Astrocyte (in vitro differentiated cells and primary cell): ENCODE measurements at places on chromosomes 2 and 18. TPM values are rescaled to one million over a fixed set of nuclear protein-coding genes. Genes with fewer than 3 reads are reported as not detected.

The NXPH2 gene
- 0.38 and 1.0 TPM in 2 replicates for total RNA-seq

GRCh38 chr2:99420031-99420430, 69.8 kb downstream of the REV1 start:
- peak overlapping the region; percentile 67 for H3K27ac ChIP-seq
- H3K4me3 ChIP-seq, result no peak overlapping the region
- peak; percentile 34 for DNase-seq
- peaks cover 29% of the 10 kb centered on the region for H3K36me3 ChIP-seq
- peaks cover 20% of the 10 kb centered on the region for H3K4me1 ChIP-seq

DNA sequence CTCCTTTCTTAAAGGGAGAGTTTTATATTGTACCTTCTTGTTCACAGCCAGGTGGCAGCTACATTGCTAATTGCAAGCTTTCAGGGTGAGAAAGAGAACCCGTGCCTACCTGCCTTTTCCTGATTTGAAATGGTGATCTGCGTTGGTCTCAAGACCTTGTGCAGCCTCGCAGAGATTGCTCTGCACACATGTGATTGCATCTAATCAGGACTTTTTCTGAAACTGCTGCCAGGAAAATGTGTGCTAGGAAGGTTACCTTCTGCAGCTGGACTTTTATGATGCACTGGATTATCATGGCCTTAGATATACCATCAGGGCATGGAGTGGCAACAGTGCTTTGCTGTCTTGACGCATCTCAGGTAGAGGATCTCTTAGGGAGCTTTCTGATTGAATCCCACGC, 45.1 kb downstream of the AGAP1 start:
- H3K4me1 ChIP-seq, result no peaks in the 10 kb centered on the region
- no peaks in the 10 kb centered on the region for H3K27me3 ChIP-seq
- H3K4me3 ChIP-seq, result no peak overlapping the region
- H3K27ac ChIP-seq, result no peak overlapping the region
- no peak for DNase-seq

- no peaks in the 10 kb centered on the region for H3K4me1 ChIP-seq
- peaks cover 3% of the 10 kb centered on the region for H3K36me3 ChIP-seq
- H3K4me3 ChIP-seq, result no peak overlapping the region
- no peak overlapping the region for H3K27ac ChIP-seq
Observed at GRCh38 chr2:207748993-207749392, 20.7 kb downstream of the FZD5 start.

- peak overlapping the region; percentile 50 for H3K27ac ChIP-seq
- H3K36me3 ChIP-seq, result no peaks in the 10 kb centered on the region
- peak overlapping the region; percentile 7 for H3K4me3 ChIP-seq
- no peaks in the 10 kb centered on the region for H3K27me3 ChIP-seq
Observed at GRCh38 chr2:11175293-11175795, 20.1 kb downstream of the SLC66A3 start.

DNA sequence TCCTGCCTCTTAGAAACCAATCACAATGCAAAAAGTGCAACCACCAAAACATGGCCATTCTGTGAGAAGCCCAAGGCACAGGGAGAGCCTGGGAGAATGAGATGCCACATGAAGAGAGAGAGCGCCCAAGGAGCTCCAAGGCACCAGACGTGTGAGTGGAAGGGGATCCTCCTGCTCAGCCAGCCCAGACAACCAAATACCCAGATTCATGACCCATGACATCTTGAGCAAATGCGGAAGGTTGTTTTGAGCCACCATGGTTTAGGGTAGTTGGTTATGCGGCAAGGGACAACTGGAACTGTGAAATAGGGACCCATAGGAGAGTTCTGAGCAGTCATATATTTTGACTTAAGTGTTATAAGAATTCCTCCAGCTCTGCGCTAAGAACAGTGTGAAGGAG, 7.0 kb downstream of the AFF3 start:
- no peaks in the 10 kb centered on the region for H3K36me3 ChIP-seq
- no peaks in the 10 kb centered on the region for H3K4me1 ChIP-seq
- DNase-seq, result no peak
- no peaks in the 10 kb centered on the region for H3K27me3 ChIP-seq
- no peak overlapping the region for H3K27ac ChIP-seq

GRCh38 chr18:75336767-75337166, 90.7 kb downstream of the SMIM21 start:
- H3K27ac ChIP-seq, result no peak overlapping the region
- peaks cover 6% of the 10 kb centered on the region for H3K27me3 ChIP-seq
- no peaks in the 10 kb centered on the region for H3K36me3 ChIP-seq
- no peak for DNase-seq
- no peaks in the 10 kb centered on the region for H3K4me1 ChIP-seq
